ENCODE measurements at places on chromosomes 11 and 22. TPM values are rescaled to one million over a fixed set of nuclear protein-coding genes. Genes with fewer than 3 reads are reported as not detected.

- DNase-seq, result peak; percentile 76
Observed at GRCh38 chr22:46122511-46122971, 27.8 kb upstream of the PPARA start.

F2 gene
- total RNA-seq, result 1,408 TPM

SLC22A25 gene
- 33.5 TPM for total RNA-seq

GRCh38 chr11:2820976-2821375, 64.6 kb downstream of the CDKN1C start:
- no peak for DNase-seq

DNA sequence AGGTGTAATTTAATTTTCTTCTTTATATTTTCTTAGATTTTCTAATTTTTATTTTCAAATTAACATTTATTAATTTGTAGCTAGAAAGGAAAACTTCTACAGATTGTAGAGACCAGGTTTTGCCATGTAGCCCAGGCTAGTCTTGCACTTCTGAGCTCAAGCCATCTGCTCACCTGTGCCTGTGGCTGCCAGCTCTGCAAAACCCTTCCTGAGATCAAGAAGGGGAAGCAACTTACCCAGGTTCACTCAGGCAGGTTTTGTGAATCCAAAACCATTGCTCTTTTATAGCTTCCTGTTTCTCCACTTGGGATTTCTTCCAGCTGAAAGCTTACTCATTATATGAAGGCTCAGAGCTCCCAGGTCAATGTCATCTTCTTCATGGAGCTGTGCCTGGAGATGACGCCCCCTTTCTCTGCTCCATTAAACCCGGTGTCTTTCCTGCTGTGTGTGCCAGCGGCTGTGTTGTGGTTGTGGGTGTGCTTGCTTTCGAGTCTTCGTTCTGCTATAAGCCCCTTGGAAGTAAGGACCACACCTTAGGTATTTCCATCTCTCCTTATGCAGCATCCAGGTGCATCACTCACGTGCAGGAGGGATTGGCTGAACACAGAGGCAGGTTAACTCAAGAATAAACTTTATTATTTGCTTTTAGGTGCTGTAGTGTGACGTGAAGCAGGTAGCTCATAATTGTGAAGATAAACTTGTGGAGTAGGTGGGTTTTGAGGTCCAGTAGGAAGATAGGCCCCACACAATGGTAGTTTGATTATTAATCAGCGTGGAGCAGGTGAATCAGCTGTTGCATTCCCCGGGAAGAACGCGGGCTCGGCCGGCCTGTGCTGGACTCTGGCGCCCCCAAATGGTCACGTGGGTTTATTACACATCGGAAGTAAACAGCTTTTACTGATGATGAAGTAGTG, 42.2 kb upstream of the INCENP start:
- DNase-seq, result peak; percentile 79

GRCh38 chr11:109424901-109425300, 2.9 kb downstream of the C11orf87 start:
- DNase-seq, result no peak

- DNase-seq, result no peak
Observed at GRCh38 chr11:16942342-16942741, 71.9 kb downstream of the PLEKHA7 start.
